ENCODE measurements at places on chromosomes 12 and 14. TPM values are rescaled to one million over a fixed set of nuclear protein-coding genes. Genes with fewer than 3 reads are reported as not detected.

Gene JPH4
- total RNA-seq, result 0.08 TPM

Gene IRAK3
- 5.6 TPM for total RNA-seq

Gene DHRS2
- 1.0 TPM for total RNA-seq

Gene ABCD4
- 24.7 TPM for total RNA-seq

Gene EEF1AKMT3
- total RNA-seq, result 6.4 TPM

Gene RAD51B
- 3.3 TPM for total RNA-seq

Gene PLA2G1B
- 0.84 TPM for total RNA-seq

Gene GLT1D1
- total RNA-seq, result 13.1 TPM

DNA sequence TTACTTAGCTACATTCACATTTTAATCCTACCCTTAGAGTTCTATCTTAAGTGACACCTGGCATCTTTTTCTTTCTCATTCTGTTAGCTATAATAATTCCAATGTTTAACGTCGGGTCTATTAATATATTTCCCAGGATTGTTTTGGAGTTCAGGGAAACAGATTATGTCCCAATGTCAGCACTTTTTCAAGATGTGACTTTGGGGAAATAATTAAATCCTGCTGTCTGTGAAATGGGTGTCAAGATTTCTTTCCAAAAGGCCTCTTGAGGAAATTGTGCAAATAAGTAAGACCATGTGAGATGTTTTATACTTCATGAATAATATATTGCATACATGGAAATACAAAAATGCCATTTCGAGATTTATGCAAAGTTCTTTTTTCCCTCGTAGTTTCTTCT lies 887.6 kb upstream of the SEL1L start:
- H3K27ac ChIP-seq, result no peak overlapping the region
- DNase-seq, result no peak
- no peaks in the 10 kb centered on the region for H3K4me1 ChIP-seq
- H3K27me3 ChIP-seq, result no peaks in the 10 kb centered on the region
- no peaks in the 10 kb centered on the region for H3K36me3 ChIP-seq

DNA sequence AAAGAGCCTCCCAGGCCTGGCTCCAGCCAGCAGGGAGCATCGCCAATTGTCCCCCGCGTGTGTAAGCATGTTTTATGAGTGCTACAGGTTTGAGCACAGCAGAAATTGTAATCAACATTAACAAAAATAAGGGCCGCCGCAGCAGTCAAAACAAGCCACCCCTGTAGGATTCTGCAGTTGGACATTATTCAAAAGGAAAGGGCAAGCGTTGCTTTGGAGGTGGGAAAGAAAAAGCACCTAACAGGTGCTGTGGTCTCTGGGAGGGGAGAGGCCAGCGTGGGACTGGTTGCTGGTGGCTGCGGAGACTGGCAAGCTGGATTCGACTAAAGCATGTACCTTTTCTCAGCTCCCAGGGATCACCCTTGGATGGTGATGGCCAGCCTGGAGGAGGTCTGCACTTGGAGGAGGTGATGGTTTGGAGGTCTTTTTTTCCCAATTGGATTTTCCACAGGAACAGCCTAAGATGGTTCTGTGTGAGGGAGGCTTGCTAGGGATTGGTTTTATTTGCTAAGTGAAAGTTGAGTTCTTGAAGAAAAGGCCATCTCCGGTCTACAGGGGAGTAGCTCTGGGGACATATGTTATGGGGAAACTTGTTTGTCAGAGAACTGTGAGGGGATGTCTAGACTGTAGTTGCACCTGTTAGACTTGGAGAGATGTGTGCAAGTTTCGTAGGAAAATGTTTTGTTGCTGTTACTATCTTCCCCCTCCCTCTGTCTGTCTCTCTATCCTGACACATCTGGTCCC lies 2.0 kb downstream of the DYRK2 start:
- DNase-seq, result no peak
- peaks cover 2% of the 10 kb centered on the region for H3K4me1 ChIP-seq
- no peaks in the 10 kb centered on the region for H3K27me3 ChIP-seq

DNA sequence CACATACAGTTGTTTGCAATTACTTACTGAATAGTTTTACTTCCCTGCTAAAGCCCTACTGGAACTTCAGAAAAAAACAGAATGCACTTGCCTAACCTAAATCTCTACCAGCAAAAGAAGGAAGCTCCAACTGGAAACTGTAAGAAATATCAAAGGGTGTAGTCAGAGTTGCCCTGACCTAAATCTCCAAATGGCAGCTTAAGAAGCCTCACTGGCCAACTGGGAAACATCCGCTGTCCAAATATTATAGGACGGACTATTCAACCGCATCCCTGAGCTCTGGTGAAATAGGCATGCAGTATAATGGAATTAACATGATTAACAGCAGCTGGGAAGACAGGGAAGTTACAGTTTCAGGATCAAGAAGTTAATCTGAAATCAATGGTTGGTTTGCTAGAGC lies 24.3 kb downstream of the ANAPC7 start:
- H3K4me1 ChIP-seq, result no peaks in the 10 kb centered on the region
- H3K4me3 ChIP-seq, result no peak overlapping the region
- peaks cover 40% of the 10 kb centered on the region for H3K36me3 ChIP-seq
- no peak overlapping the region for H3K27ac ChIP-seq

- H3K4me3 ChIP-seq, result no peak overlapping the region
- H3K27me3 ChIP-seq, result no peaks in the 10 kb centered on the region
- H3K4me1 ChIP-seq, result no peaks in the 10 kb centered on the region
- no peak for DNase-seq
- H3K36me3 ChIP-seq, result no peaks in the 10 kb centered on the region
Observed at GRCh38 chr12:9040484-9041186, 51.3 kb downstream of the KLRG1 start.

- H3K27ac ChIP-seq, result peak overlapping the region; percentile 87
- no peak overlapping the region for H3K4me3 ChIP-seq
- peaks cover 53% of the 10 kb centered on the region for H3K4me1 ChIP-seq
- DNase-seq, result no peak
- H3K27me3 ChIP-seq, result no peaks in the 10 kb centered on the region
Observed at GRCh38 chr12:50111395-50111692, 692 bp upstream of the COX14 start.

DNA sequence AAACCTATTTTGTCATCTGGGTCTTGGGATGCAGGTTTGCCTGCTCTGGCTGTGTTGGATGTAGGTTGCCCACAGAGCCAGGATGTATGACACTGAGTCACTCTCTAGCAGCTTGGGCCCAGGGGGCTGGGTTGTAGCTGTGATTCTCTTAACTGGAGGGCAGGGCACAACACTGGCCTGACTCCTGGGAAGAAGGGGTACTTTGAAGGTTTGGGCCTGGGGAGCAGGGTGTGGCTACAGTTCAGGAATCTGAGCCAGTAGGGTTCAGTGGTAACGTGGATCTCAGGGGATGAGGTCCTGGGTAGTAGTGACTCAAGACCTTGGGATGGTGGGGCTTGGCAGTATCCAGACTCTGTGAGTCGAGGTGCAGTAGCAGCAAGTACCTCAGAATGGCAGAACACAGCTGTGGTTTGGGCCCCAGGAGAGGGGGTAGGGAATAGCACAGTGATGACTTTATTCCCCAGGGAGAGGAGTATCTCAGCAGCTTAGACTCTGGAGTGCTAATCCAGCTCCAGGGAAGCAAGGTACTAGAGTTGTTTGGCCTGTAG lies 25.7 kb downstream of the TBC1D15 start:
- no peaks in the 10 kb centered on the region for H3K36me3 ChIP-seq
- H3K27ac ChIP-seq, result no peak overlapping the region
- H3K27me3 ChIP-seq, result no peaks in the 10 kb centered on the region

- H3K4me1 ChIP-seq, result no peaks in the 10 kb centered on the region
- H3K36me3 ChIP-seq, result no peaks in the 10 kb centered on the region
- H3K27me3 ChIP-seq, result peaks cover 6% of the 10 kb centered on the region
- no peak overlapping the region for H3K27ac ChIP-seq
Observed at GRCh38 chr12:2384029-2384386, 331.2 kb downstream of the CACNA1C start.

- no peaks in the 10 kb centered on the region for H3K27me3 ChIP-seq
- no peaks in the 10 kb centered on the region for H3K4me1 ChIP-seq
- no peak for DNase-seq
- no peaks in the 10 kb centered on the region for H3K36me3 ChIP-seq
- no peak overlapping the region for H3K27ac ChIP-seq
Observed at GRCh38 chr14:29454026-29454693, 473.5 kb downstream of the PRKD1 start.

DNA sequence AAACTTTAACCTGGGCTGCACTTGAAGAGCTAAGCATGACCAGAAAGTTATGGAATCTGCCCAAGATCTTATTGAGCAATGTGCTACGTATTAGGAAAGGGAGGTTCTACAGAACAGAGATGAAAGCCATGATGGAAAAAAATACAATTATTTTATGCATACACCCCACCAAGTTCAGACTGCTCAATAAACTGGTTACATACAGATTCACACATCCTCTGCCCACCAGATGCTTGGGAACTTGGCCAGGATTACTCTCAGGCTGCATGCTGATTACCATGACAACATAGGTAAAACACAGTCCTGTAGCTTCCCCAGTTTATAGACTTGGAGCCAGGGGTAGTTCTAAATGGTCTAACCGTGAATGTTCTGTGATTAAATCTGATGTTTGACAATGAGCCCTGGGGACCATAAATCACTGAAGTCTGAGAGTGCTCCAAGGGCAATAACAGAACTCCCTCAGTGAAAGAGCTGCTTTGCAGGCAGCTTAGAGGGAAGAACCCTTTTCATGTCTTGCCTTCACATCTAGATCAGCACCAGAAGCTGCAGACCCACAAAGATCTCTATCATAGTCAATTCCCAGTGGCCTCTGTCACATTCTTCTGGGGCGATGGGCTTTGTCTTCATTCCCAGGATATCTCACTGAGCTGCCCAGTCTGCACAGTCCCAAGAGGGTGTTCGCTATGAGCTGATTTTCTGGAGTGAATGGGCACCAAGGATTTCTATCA lies 232.2 kb downstream of the EMP1 start:
- H3K27ac ChIP-seq, result no peak overlapping the region
- no peak overlapping the region for H3K4me3 ChIP-seq

GRCh38 chr12:126193190-126193589 lies 1128.0 kb downstream of the AACS start:
- no peak overlapping the region for H3K4me3 ChIP-seq
- no peaks in the 10 kb centered on the region for H3K36me3 ChIP-seq
- H3K4me1 ChIP-seq, result no peaks in the 10 kb centered on the region

DNA sequence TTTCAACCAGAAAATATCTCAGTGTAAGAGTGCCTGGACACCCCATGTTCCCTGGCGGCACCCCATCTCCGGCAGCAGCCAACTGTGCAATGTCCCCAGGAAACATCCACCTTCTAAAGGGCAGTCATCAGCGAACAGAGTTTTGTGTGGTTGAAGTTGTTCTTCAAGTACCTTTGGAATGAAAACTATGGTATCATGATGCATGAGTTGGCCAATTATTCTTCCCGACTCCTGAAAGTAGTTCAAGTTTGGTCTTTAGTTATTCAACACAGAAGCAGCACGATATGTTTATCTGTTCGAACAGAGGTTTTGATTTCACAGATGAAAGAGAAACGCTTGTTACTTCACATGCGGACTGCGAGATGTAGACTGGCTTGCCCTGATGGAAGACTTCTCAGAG lies 21.1 kb upstream of the TTC7B start:
- no peak overlapping the region for H3K27ac ChIP-seq
- no peak overlapping the region for H3K4me3 ChIP-seq
- no peaks in the 10 kb centered on the region for H3K4me1 ChIP-seq

DNA sequence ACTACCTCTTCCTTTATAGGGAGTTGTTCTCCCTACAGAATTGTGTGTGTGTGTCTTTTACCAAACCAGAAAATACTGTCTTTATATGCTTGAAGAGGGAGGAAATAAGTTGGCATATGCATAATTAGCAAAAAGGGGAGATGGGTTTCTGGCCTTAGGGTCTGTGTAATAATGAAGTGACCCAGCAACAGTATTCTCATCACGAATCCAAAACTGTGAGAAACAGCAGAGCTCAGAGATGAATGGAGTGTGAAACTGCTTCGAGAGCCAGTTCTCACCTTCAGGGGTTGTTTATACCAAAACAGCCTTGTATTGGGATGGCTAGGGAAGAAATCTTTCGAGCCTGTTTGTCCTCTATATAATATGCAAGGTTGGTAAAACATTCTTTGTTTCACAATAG lies 227.5 kb downstream of the MON2 start:
- H3K27me3 ChIP-seq, result no peaks in the 10 kb centered on the region
- H3K36me3 ChIP-seq, result no peaks in the 10 kb centered on the region
- DNase-seq, result no peak

DNA sequence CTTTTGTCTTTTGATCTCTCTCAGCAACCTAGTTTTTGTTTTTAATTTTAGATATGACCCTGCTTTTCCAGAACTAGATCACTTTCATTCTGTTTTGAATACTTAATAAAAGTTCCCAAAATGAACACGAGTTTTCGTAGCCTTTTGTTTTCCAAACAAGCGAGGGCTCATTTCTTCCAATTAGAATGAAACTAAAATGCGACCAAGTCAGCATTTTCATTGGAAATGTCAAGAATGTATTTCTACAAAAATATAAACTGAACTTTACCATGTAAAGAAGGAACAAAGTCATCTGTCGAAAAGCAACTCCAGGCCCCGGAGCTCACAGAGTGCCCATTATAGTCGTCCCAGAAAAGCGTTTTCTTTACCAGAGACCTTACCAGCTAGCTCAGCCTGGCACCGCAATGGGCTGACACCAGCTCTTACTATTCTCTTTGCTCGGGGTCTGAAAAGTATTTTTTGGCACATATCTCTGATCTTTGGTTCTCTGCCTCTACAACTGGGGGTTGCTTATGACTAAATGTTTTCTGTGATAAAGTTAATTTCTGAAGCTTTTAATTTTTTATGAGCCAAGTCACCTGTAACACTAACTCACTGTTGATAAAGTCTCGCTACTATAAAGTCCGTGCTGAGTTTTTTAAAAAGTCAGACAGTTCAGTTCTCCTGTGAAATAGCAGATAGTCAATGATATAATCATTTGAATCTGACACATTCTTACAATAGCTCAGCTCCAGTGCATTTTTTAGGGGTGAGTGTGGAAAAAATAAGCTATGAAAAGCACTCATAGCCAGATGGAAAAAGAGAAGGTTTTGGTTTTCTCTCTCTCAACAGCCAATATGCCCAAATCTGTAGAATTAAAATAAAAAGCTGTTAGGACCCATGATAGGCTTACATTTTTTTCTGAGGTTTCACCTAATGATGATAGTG lies 43.4 kb downstream of the SAMD4A start:
- no peak overlapping the region for H3K27ac ChIP-seq
- no peaks in the 10 kb centered on the region for H3K27me3 ChIP-seq
- no peak overlapping the region for H3K4me3 ChIP-seq

- H3K4me3 ChIP-seq, result no peak overlapping the region
- no peaks in the 10 kb centered on the region for H3K27me3 ChIP-seq
- no peak overlapping the region for H3K27ac ChIP-seq
- H3K36me3 ChIP-seq, result no peaks in the 10 kb centered on the region
- peaks cover 11% of the 10 kb centered on the region for H3K4me1 ChIP-seq
- no peak for DNase-seq
Observed at GRCh38 chr14:64918216-64918615, 4.0 kb downstream of the CHURC1 start.

Data from liver (tissue), 10 donors.